Activated CD8-positive, alpha-beta memory T cell treated with anti-CD3 and anti-CD28 coated beads for 1 hour (primary cell): ENCODE measurements at places on chromosomes 7 and 10.

GRCh38 chr10:11274452-11274851 lies 256.8 kb downstream of the CELF2 start:
- no peak for DNase-seq

DNA sequence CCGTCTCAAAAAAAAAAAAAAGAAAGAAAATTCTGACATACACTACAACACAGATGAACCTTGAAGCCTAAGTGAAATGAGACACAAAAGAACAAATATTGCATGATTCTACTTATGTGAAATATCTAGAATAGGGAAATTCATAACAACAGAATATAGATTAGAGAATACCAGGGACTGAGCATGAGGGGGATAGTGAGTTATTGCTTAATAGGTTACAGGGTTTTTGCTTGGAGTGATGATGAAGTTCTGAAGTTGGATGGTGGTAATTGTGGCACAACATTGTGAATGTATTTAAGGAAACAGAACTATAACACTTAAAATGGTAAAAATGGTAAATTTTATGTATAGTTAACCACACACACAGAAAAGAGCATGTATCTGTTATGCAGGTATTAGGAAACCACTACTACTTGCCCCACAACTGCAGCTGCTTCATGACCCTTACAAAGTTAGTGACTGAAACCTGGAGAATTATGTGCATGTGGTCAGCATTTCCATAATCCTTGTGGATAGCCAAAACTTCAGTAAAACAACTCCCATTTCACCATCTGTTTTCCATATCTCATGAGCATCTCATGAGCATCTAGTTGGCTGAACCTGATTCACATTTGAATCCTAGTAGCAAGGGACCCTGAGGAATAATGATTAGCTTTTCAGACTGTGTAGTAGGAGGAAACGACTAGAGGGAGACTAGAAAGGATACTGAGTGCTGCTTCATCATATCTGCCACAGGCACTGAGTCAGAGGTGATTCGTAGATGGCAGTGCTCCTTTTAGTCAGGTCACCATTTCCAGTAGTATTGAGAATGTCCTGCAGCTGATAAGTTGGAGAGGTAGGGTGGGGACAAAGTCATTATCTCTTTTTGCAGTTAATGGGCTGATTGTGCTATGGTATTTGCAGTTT lies 26.3 kb downstream of the SAMD8 start:
- DNase-seq = no peak

- no peak for DNase-seq
These were observed 23.4 kb upstream of the MGAM2 start for GRCh38 chr7:142088022-142088714.

- DNase-seq = no peak
These were observed 750.7 kb downstream of the SUGCT start for GRCh38 chr7:40885503-40885902.

- DNase-seq = no peak
These were observed 106.1 kb upstream of the SP8 start for GRCh38 chr7:20892776-20893175.

- no peak for DNase-seq
These were observed 39.3 kb downstream of the COL1A2 start for GRCh38 chr7:94434042-94434441.

- DNase-seq = no peak
These were observed 115.6 kb downstream of the GRM8 start for GRCh38 chr7:127137146-127137545.

GRCh38 chr7:55086413-55087201 lies 67.8 kb downstream of the EGFR start:
- no peak for DNase-seq

- no peak for DNase-seq
These were observed 216.4 kb downstream of the CRPPA start for GRCh38 chr7:16204953-16205352.

DNA sequence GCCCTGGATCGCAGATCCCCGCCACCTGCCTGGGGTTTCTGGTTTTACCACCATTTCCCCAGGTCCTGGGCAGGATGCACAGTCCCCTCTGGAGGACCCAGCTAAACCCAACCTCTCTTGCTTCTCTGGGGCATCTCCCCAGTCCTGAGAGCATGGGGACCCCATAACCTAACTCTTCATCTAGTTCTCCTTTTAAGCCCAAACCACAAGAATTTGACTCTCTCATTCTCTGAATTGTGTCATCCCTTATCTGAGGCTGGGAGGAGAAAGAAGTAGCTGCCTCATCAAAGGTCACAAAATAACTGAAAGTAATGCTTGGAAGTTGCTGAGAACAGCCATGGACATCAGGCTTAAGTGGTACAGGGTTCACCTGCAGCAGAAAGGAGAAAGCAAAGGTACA lies 159.9 kb downstream of the FGFR2 start:
- DNase-seq = no peak

GRCh38 chr7:72805526-72806494 lies 22.2 kb downstream of the TYW1B start:
- DNase-seq = no peak

DNA sequence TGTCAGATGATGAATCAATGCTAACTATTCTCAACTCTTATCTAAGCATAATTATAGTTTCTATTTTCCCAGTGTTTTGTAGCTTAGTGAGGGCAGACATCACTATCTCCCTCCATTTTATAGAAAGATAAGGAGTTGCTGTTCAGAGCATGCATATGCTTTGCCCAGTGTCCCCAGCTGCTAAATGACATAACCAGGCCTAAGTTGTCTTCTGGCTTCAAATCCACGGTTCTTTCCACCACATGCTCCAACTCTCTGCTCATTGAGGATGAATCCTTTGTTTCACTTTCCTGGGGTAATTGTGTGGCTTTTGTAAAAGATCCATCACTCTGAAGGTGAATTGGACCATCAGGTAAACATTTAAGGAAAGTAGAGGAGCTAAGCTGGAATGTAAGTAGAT lies 134.0 kb downstream of the SNX10 start:
- DNase-seq = no peak

- no peak for DNase-seq
These were observed 84.1 kb upstream of the LRRC18 start for GRCh38 chr10:49023752-49024151.

DNA sequence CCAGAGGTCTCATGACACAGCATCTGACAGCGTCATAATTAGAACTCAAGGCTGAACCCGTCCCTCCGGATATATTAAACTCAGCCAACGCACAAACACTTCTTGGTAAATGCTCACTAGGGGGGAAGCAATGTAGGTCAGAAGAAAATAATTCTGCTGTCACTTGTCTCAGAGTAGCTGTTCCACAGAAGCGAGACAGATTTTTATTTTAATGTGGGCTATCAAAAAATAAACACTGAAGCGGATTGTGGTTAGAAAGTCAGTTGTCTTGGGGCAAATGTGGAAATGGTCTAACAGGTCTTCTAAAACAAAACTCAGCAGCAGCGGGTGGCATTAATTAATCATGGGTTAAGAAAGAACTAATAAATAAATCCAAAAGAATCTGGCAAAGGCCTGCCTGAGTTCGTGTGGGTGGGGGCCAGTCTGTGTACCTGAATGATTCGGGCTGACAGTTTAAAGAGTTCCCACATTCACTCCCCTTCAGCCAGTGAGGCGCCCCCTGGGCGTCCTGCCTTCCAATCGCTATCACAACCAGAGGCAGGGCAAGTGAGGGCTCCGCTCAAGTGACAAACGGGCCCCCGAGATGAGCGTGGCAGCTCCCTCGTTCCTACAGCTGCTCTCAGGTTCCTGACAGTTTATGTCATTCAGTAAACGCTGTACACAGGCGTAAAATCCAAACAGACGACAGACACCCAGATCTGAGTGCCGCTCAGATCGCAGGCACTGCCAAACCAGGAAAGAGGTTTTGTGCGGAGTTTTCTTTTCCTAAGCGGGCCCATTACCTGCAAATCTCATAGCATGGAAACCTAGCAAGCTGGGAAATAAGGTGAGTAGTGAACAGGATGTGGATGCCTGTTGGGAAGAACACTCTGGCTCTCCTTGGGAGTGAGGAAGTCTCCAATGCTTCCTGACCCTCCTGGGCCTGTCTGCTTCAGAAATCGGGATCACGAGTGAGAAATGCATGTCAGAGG lies 52.9 kb downstream of the NRAP start:
- DNase-seq = no peak

GRCh38 chr7:19798986-19799385 lies 25.6 kb upstream of the TMEM196 start:
- no peak for DNase-seq

DNA sequence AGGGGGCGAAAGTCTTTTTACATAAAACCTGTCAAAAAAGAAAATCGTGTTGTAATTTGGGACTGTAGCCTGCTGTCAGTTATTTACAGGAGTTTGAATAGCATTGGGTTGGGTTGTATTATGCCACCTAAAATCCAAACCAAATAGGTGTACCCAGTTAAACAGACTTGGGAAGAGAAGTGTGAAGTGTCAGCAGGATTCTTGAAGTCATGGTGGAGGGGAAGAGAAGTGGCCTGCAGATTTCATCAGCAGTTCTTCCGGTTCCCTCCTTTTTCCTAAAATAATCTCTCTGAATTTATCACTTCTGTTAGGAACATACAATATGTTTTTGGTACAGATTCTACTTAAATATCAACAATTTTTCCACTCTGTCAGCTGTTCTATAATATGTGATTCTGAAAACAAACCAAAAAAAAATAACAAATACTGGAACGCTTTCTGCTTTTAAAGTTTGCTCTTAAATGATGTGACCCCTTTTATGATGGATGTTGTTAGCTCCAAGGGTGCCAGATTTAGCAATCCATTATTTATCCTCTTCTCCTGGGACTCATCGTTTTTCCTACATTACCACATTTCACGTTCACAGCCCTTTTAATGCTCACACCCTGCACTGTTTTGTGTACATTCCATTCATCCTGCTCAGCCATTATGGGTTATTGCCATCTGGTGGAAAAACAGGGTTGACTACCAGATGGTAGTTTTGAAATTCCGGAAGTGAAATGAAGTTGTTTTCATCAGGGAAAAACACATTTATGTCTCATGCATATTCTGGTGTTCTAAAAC lies 18.7 kb upstream of the ARHGAP12 start:
- no peak for DNase-seq

GRCh38 chr7:90211391-90212148 lies at the start of gene STEAP2:
TSS of gene STEAP2 (plus strand) at chr7:90211740. CDS start at chr7:90225083, 13,343 bp downstream.
- no peak for DNase-seq

- no peak for DNase-seq
These were observed 1059.8 kb downstream of the LRMDA start for GRCh38 chr10:76491216-76491615.

- no peak for DNase-seq
These were observed 84.7 kb upstream of the HGF start for GRCh38 chr7:81854518-81854917.

GRCh38 chr7:113421696-113422330 lies 303.5 kb upstream of the SMIM30 start:
- peak; percentile 34 for DNase-seq

- no peak for DNase-seq
These were observed 144.9 kb upstream of the MTPN start for GRCh38 chr7:136122026-136122425.

DNA sequence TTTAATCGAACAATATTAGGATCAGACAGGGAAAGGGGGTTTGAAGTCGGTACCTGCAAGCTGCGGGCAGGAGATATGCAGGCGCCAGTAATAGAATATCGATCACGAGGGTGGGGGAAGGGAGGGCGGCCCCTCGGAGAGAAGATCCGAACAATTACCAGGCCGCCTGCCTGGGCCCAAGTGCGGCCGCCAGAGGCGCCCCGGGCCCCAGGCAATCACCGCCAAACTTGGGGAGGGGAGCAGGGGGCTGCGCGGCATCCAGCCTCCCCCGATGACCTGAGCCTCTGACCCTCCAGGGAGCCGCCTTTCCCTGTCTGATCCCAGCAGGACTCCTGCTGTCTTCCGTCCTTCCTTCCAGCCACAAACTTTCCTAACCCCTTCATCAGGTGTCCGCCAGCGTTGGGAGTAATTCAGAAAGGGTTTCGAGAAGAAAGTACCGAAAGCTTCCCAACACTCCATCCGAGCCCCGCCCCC lies 1.1 kb downstream of the NKX1-2 start:
- DNase-seq = no peak

DNA sequence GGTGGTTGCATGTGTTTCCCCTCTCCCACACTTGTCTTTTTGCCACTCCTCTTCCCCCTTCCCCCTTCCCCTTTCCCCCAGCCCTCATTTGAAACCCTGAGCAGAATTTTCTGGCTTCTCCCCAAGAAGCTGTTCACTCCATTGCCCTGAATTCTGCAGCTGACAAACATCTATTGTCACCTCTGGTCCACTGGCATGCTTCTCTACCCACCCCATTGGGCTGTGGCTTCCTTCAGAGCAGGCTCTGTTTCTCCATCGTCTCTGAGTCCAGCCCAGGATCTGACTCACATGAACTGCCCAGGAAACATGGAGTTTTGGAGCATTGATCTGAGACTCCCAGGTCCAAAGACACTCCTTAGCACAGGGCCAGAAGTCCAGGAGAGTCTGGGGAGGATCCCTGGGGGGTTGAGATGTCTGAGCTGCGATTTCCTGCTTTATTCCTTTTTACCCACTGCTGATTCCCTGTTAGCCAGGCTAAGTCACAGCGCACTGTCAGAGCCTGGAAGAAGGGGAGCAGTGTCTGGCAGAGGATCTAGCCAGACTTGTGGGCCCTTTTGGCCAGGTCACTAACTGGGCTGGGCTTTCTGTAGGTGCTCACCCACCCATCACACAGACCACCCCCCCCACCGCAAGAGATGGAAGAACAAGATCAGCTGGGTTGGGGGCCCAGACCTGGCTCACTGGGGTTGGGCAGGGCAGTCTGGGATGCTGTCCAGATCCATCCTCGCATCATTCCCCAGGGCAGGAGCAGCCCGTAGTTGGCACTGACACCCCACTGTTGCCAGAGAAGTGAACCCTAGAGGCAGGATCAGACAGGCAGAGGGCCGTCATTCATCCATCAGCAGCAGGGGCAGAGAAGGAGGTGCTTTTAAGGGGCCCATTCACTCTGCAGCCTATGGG lies 3.5 kb downstream of the CHAT start:
- no peak for DNase-seq

DNA sequence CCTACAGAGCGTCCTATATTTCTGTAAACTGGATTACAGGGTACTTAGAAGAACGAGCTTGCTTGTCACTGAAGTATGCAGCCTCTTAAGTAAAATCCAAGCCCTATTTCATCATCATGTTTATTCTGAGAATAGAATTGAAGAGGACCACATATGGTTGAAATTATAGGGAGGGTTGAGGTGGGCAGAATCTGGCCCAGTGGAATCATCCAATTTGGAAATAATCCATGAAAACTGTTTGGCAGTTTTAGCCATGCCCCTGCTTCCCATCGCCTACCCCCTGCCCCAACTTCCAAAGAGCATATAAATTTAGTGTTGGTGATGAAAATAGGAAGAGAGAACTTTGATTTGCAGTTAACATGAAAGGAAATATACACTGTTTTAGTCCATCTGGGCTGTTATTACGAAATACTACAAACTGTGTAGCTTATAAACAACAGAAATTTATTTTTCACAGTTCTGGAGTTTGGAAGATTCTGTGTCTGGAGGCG lies 150.4 kb downstream of the PRKG1 start:
- no peak for DNase-seq

DNA sequence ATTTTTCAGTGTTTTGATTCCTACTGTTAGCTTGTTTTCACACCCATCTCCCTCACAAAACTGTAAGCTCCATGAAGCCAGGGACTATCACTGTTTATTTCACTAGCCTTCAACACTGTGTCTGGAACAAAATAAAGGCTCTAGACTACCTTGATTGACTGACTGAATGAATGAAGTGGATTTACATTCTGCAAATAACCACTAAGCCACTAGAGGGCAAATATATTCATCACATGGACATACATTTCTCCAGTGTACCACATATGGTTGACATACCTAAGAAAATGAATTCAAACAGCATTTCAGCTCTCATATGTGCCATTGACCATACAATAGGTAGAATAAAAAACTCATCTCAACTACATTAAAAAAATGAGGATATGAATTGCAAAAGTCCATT lies 185.9 kb downstream of the RAB11FIP2 start:
- DNase-seq = no peak

GRCh38 chr7:138843632-138844580 lies 45.9 kb upstream of the ATP6V0A4 start:
- no peak for DNase-seq
